Stimulated activated CD8-positive, alpha-beta memory T cell treated with anti-CD3 and anti-CD28 coated beads, Interleukin-7, amount 100 ng/mL, for 48 hours (primary cell): ENCODE measurements at places on chromosomes 1 and 21.
A peak's percentile ranks its signal among the peaks of the same experiment; 100 is the strongest.

DNA sequence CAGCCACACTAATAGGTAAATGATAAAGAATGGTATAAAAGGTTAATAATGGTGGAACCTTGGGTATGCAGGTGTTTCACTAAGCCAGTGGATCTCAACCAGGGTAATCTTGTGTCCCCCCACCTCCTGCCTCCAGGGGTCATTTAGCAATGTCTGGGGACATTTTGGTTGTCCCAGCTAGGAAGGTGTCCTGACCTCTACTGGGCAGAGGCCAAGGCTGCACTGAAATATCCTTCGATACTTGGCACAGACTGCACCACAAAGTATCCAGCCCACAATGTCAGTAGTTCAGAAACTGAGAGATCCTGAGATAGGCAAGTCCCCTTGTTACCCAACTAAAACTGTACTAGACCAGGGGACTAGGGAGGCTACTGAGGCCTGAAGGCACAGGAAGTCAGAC lies 113.6 kb upstream of the TIAM1 start:
- DNase-seq: no peak

GRCh38 chr1:40857737-40858136 lies 4.4 kb downstream of the CITED4 start:
- no peak for DNase-seq

GRCh38 chr1:226329237-226329636 lies 20.3 kb upstream of the LIN9 start:
- no peak for DNase-seq

DNA sequence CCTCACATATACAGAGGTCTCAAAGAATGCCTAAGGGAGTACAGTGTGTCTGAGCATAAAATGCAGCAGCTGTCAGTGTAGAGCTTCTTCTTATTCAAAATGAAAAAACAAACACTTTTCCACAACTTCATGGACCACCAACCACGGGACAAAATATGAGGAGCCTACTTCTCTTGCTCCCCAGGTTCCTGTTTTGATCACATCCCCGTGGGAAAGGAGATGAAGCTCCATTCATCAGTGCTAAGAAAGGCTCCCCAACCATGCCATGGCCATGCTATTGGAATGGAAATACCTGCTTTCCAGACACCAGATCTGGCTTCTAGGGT lies 383 bp downstream of the CD48 start:
- DNase-seq: no peak

DNA sequence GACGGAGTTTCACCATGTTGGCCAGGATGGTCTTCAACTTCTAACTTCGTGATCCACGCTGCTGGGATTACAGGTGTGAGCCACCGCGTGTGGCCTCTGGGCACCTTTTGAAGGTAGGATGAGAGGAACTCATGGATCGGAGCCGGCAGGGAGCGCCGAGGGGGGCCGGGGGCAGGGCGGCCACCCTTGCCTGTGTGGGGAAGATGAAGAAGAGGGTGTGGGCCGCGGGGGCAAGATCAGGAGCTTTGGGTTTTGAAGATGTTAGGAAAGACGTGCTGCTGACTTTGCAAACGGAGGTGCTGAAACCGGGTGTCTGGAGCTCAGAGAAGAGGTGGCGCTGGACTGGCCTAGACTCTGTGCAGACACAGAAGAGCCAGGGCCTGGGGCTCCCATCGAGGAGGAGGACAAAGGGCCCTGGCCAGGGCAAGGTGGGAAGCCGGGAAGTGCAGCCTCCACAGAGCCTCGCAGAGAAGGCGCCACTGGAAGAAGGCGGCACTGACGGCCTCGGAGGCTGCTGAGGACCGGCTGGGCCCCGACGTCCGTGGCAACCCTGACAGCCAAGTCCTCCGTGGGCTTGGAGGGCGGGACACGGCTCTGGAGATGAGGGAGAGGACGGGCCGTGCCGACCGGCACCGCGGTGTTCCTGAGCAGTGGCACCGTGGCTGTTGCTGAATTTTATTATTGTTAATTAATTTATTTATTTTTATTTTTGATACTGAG lies 13.7 kb downstream of the RNF223 start:
- no peak for DNase-seq

- no peak for DNase-seq
Measured at GRCh38 chr1:218886101-218886871, 287.4 kb upstream of the LYPLAL1 start.

DNA sequence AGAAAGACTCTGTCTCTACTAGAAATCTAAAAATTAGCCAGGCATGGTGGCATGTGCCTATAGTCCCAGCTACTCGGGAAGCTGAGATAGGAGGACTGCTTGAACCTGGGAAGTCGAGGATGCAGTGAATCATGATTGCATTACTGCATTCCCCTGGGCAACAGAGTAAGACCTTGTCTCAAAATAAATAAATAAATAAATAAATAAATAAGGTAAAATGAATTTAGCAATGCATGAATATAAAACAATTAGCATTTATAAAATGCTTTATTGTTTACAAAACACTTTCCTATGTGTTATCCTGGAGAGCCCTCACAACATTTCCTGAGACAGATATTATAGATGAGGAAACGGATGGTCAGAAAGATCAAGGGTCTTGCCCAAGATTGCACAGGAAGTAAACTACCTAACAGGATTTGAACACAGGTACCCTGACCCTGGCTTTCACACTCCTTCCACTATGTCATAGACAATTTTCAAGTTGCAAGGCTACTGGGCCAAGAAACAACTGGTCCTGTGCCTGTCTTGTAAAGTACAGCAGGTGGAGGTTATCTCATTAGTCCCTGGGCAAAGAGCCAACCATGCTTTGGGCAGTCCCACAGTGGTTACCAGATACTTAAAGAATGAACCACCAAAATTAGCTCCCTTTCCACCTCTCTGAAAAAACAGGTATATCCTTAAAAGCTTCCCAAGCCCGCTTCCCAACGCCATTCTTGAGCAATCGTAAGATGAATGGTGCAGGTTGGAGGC lies 15.4 kb upstream of the VSIG8 start:
- DNase-seq: no peak

DNA sequence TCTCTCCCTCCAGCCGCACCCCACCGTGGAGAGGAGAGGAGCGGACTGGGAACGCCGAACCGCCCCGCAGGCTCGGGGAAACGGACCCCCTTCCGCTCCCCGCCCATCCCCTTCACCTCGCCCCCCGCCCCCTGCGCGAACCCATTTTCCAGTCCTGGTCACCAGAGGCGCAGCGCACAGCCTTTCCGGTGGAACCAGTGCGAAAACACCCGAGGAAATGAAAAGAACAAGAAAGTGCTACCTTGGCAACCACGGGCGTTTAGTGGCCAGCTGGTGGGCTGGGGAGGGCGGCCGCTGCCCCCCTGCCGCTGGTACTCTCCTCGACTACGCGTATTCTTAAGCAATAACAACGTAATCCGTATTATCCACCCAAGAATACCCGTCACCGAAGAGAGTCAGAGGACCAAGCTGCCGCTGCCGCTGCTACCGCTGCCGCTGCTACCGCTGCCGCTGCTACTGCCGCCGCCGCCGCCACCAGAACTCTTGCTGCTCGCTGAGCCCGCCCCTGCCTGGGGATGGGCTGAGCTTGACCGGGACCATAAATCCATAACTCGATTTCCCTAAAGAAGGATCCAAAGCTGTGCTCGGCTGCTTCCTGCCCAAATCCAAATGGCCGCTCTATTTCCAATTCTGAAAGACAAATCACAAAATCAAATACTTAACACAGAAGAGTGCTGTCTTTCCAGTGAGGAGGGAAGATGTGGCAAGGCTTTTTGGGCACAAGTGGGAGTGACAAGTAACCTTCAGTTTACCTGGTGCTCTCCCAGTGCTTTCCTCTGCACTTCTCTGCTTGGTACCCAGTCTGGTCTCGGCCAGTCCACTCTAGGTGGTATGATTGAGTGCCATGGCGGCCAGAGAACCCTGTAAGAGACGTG lies 125.2 kb upstream of the DPYD start:
- no peak for DNase-seq

DNA sequence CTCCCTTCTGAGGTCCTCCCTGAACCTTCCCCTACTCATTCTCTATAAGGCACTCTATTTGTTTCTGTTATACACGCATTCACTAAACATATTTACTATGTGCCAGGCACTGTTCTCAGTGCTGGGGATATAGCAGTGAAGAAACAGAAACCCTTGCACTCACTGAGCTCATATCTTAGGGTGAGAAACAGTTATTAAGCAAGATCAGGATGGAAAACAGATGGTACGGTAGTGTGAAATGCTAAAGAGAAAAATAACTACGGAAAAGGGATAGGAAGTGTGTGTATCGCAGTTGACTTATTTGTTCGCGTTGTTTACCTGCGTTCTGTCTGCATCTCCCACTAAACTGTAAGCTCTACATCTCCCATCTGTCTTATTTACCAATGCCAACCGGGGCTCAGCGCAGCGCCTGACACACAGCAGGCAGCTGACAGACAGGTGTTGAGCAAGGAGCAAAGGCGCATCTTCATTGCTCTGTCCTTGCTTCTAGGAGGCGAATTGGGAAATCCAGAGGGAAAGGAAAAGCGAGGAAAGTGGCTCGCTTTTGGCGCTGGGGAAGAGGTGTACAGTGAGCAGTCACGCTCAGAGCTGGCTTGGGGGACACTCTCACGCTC lies 572 bp downstream of the CYB5RL start:
- DNase-seq: no peak

- no peak for DNase-seq
Measured at GRCh38 chr21:32046191-32046590, 173.4 kb downstream of the HUNK start.

- peak; percentile 4 for DNase-seq
Measured at GRCh38 chr1:203216274-203217138, 13.0 kb downstream of the CHIT1 start.

- DNase-seq: no peak
Measured at GRCh38 chr1:226292874-226293552, 16.0 kb downstream of the LIN9 start.

- DNase-seq: no peak
Measured at GRCh38 chr1:2187619-2188018, 7.0 kb downstream of the FAAP20 start.

- no peak for DNase-seq
Measured at GRCh38 chr1:70487910-70488665, 77.0 kb downstream of the CTH start.

GRCh38 chr1:30478283-30478682 lies 245.1 kb downstream of the MATN1 start:
- DNase-seq: no peak
